T47D (cell line): ENCODE measurements at places on chromosomes 2 and 18.

GRCh38 chr2:199985625-199986207, 30.3 kb downstream of the MAIP1 start:
- peak; percentile 74 for DNase-seq

DNA sequence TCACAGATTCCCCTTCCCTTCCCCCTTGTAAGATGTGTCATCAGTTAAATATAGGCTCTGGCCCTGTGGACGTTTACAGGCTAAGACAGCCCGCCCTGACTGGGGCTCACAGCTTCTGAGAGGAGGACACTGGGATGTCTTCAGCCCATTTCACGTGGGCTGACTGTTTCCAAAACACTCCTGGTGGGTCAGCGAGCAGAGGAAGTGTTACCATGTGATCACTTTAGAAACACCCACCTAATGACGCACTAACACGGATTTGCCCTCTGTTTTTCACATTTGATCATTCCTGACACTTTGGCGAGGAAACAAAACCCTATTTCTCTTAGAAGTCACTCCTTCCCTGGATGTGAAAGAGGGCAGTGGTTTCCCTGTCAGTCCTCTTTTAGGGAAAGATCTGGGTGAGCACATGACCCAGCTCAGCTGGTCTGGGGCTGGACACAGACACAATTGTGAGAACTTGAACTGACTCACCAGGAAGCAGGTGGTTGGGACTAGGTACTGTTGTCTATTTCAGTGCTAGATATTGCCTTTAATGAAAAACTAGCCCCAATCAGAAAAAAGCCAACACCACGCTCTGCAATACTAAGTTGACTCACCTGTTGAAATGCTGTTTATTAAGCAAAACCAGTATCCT, 38.8 kb downstream of the BMP10 start:
- DNase-seq, result no peak

DNA sequence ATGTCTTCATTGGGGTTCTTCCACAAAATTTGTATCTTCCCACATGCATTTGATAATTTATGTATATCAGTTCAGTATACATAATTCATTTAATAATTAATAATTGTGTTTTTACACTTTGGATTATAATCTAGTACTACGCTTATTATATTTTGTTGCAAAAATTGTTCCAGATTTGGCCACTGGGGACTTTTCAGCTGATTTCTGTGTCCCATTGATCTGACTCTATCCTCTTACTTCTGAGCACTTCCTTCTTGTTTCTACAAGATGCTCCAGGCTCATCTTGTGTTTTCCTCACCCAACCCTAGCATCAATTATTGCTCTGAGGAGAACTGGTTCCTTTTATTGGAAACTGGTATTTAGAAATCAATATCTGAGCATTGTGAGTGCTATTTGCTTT, 215.3 kb upstream of the CDH19 start:
- no peak for DNase-seq

GRCh38 chr2:236971131-236971821, 114.4 kb upstream of the COPS8 start:
- DNase-seq, result no peak

GRCh38 chr18:8288472-8289195, 320.6 kb upstream of the RAB12 start:
- DNase-seq, result no peak

DNA sequence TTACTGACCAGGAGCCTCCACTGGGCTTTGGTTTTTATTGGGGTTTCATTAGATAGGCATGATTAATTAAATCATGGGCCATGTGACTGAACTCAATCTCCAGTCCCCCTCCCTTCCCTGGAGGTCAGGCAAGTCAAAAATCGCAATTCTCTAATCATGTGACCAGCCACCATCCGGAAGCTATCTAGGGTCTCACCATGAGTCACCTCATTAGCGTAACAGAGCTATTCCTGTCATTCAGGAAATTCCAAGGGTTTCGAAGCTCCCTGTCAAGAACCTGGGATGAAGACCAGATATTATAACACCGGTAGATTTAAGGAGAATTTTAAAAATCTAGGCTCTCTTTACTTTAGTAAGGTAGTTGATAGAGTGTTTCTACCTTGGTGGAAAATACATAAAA, 180.3 kb upstream of the TCF4 start:
- no peak for DNase-seq

GRCh38 chr18:60664736-60665135, 292.2 kb upstream of the MC4R start:
- no peak for DNase-seq

GRCh38 chr18:12271376-12272235, 17.4 kb downstream of the CIDEA start:
- peak; percentile 86 for DNase-seq

DNA sequence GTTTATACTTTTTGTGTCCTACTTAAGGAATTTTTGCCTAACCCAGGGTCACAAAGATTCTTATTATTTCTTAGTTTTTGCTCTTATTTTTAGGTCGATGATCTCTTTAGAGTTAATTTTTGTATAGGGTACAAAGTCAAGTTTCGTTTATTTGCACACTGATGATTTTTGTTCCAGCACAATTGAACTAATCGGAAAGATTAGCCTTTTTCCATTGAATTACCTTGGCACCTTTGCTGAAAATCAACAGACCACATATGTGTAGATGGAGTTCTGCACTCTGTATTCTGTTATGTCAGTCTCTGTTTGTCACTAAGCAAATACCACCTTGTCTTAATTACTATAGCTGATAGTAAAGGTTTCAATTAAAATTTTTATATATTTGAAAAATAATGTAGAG, 18.7 kb downstream of the EML4 start:
- no peak for DNase-seq

DNA sequence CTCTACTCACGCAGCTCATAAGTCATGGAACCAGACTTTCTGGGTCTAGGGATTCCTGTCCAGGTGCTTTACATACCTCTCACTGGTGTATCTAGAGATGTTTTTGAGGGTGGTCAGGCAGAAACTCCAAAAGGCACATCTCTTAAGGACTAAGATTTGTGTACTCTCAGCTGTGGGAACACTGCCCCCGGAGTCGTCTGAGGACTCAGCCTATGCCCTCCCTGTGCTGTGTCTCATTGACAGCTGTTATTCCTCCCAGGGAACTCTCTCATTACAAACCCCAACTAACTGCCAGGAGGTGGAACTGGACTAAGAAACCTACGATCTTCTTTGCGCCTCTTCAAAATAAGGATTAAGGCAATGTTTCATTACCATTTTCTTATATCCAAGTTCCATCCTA, 293.9 kb upstream of the DLGAP1 start:
- no peak for DNase-seq

DNA sequence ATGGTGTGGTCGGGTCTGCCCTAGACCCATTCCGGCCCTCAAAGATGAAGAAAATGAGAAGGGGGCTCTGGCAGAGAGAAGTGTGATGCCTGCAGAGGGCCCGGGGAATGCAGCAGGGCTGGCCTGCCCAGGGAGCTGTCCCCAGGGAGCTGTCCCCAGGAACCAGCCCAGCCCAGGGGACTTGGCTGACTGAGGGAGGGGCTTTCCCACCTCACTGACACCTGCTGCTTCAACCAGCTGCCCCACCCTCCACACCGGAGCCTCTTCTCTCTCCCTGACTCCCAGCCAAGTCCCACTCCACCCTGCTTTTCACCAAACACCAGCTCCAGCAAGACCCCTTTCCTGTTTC, 111.2 kb downstream of the STPG4 start:
- DNase-seq, result no peak

DNA sequence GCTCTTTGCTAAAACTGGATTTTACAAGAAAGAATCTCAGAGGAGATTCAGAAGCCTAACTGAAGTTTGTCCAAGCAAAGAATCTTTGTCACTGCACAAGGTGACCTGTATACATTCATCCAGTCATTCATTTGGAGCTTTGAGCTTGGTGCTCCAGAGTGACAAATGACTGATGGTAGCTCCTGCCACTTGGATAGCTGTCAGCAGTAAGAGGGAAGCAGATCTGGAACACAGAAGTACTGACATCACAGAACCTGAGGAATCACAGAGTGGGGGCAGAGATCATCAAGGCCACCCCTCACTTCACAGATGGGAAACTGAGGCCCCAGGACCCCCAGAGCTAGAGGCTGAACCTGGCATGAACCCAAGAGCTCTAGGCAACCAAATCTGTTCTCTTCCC, 28.8 kb upstream of the IGFBP2 start:
- DNase-seq, result no peak

DNA sequence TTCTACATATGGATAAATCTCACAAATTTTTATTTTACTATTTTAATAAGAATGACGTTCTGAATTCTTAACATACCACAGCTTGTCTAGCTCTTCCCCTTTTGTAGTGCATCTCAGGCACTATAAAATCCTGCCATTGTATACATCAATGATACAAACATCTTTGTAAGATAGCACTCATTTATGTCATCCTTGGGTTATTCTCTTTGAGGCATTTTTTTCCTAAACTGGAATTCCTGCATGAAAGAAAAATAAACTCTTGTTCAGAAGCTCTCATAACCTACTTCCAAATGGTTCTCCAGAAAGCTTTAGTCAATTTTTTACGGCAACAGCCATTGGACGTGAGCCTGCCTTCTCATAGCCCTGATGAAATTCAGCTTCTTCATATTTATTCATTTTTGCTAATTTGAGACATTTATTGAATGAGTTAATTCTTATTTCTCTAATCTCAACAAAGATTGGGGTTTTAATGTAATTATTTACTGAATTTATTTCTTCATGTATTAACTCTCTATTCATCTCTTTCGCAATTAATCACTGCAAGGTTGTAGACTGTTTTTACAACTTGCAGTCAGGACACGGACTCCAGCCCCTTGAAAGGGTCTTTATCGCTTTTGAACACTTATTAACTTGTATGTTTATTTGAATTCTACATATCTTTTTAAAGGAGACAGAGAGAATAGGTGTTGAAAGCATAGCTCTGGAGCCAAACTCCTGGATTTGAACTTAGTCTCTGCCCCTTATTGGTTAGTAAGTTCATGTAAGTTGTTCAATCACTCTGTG, 57.6 kb upstream of the PARD3B start:
- DNase-seq, result no peak

- DNase-seq, result no peak
Measured at GRCh38 chr18:70499218-70499691, 210.4 kb downstream of the SOCS6 start.

DNA sequence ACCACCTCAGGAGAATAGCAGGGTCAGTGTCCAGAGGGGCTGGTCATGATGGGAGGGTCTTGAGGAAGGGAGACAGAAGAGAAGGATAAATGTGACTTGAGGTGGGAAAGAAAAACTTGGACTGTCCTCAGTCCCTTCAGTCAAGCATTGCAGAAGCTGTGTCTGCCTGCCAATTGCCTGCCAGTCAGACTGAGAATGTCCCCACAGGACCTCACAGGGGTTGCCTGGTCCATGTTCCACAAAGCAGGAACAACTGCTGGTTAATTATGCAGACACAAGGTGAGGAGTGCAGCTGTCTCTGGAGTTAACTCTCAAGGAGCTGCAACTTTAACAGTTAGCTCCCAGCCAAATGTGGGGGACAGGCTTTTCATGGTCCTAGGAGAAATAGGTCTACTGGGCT, 75.7 kb downstream of the TRIM43 start:
- DNase-seq, result no peak

- DNase-seq, result no peak
Measured at GRCh38 chr2:147646818-147647468, 197.9 kb upstream of the ACVR2A start.

DNA sequence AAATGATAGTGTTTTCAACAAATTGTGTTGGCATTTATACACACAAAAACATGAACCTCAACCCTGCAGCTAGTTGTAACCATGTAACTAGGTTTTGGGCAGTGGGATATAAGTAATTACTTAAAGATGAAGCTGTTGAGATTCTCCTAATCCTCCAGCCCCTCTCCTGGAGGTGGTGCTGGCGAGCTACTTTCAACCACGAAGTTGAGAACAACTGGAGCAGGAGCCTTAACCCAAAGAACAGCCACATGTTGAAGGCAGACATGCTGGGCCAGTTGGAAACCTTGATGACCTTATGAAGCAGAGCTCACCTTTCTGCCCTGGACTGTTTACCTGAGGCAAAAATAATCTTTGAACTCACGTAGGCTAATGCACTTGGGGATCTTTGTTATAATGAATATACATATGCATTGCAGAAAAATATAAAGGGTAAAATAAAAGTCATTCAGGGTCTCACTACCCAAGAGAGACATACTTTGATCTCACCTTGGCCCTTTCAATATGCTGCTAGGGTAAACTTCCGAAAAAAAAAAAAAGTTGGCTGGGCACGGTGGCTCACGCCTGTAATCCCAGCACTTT, 89.6 kb upstream of the NPAS2 start:
- DNase-seq, result peak; percentile 70

DNA sequence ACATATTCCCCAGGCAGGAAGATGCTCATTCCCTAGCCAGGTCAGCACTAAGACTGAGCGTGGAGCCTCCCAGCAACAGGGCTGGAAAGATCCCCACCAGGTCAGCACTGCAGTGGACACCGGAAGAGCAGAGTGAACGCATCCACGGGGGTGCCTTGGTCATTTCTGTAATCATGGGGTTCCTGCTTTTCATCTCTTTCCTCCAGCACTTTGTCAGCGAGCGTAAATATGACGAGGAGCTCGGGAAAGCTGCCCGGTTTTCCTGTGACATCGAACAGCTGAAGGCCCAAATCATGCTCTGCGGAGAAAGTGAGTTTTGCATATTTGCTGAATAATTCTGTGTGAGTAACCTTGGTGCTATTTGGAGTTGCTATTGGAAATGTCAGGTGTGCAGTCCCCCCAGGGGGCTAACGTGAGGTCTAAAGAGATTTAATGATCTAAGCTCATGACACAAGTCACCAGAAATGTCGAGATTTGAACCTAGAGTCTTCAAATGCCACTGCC, 40.1 kb downstream of the KCTD18 start:
- no peak for DNase-seq

DNA sequence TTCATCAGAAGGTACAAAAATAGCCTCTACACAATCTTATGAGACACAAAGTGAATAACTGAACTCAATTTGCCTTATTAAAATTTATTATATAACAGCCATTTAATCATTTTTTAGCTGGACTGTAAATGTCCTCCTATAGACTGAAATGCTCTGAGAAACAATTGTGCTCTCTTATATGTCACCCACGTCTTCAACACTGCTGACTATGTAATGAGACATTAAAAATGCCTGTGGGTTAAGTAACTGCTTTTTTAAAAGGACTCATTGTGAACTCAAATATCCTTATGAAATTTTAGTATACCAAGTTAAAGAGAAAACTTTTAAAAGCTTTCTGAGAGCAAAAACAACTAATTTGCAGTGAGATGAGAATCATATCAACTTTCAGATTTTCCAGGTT, 10.4 kb upstream of the GALNT1 start:
- no peak for DNase-seq

GRCh38 chr18:39838831-39839230, 2116.2 kb upstream of the PIK3C3 start:
- no peak for DNase-seq

- DNase-seq, result no peak
Measured at GRCh38 chr2:159564081-159564480, 52.3 kb downstream of the BAZ2B start.

DNA sequence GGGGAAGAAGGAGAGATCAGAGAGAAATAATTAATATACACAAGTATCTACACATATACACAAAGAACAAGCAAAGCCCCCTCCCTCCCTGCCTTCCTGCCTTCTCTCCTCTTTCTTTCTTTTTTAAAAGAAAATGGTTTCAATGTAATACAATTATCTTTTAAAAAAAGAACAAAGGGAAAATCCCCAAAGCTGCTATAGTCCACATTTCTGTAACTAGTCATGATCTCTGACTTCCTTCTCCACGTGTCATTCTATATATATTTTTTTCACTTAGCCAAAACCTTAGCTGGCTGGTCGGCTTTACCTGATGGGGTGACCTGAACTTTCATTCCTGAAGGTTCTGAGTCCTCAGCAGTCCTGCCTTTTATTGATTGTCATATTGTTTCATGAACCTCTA, 44.3 kb downstream of the MAP3K20 start:
- DNase-seq, result no peak

- peak; percentile 55 for DNase-seq
Measured at GRCh38 chr2:144496092-144496976, 23.6 kb downstream of the ZEB2 start.
